GM04504 (cell line): ENCODE measurements at places on chromosomes 7 and 10.

GRCh38 chr10:9911488-9911887 lies 1106.2 kb upstream of the CELF2 start:
- DNase-seq, result no peak

DNA sequence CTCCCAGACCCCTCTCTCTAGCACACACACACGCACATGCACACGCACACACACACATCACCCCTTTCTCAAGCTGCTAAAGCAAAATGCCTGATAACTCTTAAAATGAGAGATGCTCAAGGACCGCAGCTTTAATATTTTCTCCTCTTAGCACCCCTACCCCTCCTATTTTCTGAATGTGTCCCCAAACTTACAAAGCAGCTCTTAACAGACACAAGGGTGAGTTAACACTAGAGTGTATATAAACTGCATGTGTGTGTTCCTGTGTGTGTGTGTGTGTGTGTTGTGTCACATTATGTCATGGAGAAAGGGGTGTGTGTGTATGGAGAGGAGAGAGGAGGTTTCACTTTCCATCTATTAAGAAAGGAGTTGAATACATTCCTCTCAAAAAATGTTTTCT lies 1.3 kb downstream of the PTN start:
- DNase-seq, result no peak

- DNase-seq, result no peak
Measured at GRCh38 chr10:80279146-80279545, 10.3 kb downstream of the MAT1A start.

DNA sequence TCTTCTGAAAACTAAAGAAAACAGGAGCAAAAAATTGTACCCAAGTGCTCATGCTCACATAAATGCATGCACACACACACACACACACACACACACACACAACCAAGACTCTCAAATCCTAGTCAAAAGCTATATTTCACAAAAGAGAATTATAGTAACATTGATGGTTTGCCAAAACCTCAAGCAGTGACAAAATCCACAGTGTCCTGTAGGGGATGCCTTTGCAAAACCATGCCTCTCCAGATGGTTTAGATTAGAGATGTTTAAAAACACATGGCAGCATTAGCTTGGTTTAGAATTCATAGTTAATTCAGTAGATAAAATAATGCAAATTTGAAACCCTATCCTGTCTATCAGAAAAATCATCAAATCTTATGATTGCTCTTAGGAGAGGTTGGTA lies 232.2 kb downstream of the DYNC1I1 start:
- peak; percentile 83 for DNase-seq

DNA sequence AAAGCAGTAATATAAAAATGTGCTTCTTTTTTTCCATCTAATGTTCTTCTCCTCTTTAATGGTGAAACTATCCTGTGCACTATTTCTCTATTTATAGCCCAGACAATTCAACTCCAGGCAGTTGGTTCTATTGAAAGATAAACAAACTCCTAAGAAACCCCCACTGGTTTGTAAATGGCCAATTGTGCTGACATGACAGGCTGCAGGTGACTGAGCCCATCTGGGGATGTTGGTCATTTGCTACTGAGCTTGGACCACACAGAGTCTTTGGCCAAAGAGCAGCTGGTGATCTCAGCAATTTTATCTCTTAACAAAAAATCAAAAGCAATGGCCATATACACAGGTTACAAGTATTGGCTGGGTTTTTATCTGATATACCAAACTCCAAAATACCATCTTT lies 631.8 kb upstream of the CELF2 start:
- DNase-seq, result no peak

GRCh38 chr7:138568655-138569054 lies 108.6 kb downstream of the TRIM24 start:
- no peak for DNase-seq

- no peak for DNase-seq
Measured at GRCh38 chr7:22146961-22147512, 201.3 kb upstream of the CDCA7L start.

GRCh38 chr10:5643346-5644067 lies 22.9 kb downstream of the ASB13 start:
- no peak for DNase-seq

GRCh38 chr10:7523656-7524055 lies 112.8 kb upstream of the SFMBT2 start:
- no peak for DNase-seq

- DNase-seq, result no peak
Measured at GRCh38 chr7:146116521-146117222, at the start of gene CNTNAP2. TSS of gene CNTNAP2 (plus strand) at chr7:146116801. CDS start at chr7:146116877, 76 bp downstream.

DNA sequence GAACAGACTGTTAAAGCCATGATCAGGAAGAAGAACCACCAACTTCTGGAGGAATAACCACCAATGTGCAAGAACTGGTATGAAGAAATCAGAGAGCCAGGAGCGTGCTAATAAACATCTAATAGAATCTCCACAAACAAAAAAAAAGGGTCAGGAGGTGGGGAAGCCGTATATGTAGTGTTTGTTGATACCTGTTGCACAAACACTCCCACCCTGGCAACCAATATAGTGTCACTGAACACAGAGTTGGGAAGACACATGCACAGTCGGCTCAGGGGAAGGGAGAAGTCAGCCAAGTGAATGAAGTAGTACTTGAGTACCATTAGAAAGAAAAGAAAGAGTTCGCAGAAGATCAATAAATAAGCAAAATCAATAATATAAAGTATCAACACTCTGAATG lies 400.1 kb downstream of the PARD3 start:
- no peak for DNase-seq

DNA sequence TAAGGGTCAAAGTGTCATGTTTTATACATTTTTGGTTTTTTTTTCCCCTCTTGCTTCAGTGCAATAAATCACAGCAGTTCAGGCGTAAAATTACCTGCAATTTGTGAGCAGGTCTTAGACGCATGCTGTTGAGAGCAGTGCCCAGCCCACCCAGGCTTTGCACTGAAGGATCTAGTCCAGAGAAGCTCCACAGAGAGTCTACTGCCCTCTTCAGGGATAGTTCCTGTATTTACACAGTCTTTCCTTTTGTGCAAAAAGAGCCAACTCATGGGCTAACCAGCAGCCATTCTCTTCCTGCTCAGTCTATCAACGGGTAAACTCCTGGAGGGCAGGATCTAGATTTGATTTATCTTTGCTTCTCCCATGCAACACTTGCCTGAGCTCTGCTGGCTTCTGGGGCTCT lies 82.2 kb upstream of the NAMPT start:
- DNase-seq, result no peak

- no peak for DNase-seq
Measured at GRCh38 chr7:42091461-42092291, 145.3 kb downstream of the GLI3 start.

- DNase-seq, result no peak
Measured at GRCh38 chr7:2037301-2037807, 195.4 kb downstream of the MAD1L1 start.

DNA sequence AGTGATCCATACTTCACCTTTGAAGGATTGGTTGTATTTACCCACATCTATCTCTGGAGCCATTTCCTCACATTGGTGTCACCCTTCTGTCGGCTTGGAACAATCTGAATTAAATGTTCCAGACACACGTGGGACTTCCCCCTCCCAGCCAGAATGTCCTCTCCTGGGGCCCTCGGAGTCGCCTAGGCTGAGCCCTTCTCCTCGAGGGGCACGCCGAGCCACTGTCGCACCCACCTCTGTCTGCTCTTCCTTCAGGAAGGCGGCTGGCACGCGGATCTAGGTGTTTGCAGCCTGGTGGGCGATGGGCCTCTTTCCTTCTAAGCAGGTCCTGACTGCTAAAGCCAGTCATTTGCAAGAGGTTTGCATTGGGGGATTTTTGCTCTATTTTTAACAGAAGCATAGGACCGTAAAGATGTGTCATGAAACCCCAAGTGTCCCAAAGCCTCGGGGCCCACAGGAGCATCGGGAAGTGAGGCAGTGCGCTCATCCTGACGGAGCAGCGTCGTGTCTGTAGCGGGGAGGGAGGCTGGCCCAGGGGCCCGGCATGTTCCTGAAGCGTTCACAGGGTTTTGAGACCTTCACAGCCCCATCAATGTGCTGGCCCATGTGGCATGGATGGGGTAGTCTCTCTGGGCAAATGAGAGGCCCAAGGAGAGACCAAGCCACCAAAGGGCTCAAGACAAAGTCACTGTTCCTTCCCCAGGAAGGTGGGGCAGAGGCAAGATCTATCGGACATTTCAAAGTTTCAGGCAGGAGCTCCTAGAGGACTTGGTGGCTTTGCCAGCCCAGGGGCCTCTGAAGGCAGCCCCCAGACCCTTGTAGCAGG lies 86.7 kb downstream of the RGS10 start:
- no peak for DNase-seq

GRCh38 chr10:15546606-15547005 lies 173.1 kb downstream of the ITGA8 start:
- DNase-seq, result no peak

DNA sequence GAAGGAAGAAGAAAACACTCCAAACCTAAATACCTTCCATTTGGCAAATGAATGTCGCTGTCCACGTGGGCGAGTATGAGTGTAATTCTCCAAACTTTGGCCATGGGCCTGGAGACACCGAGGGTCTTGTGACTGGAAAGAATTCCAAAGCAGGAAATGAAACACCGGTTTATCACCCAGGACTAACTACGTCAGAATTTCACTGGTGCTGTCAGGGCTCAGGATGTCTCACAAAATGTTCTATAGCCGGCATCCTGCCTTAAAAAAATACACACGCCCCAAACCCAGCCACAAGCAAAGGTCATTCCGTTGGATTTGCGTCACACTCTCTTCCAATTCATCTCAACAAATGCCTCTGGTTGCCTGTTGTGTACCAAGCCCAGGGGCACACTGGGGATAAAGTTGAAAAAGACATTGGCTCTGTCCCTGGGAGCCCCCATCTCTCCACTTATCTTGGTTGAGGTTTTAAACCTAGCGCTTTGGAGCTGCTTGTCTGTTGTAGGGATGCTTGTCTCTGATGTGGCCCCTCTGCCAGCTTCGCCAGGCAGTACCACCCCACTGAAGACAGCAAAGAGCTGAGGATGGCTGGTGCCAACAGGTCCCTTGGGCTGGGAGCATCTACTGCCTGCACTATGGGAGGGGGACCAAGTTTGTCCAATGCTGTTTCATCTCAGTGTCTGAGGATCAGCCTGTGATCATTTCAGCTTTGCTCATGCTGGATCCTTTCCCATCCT lies 31.2 kb downstream of the GSTO2 start:
- peak; percentile 85 for DNase-seq

GRCh38 chr10:27661514-27662286 lies 83.9 kb downstream of the MKX start:
- no peak for DNase-seq

DNA sequence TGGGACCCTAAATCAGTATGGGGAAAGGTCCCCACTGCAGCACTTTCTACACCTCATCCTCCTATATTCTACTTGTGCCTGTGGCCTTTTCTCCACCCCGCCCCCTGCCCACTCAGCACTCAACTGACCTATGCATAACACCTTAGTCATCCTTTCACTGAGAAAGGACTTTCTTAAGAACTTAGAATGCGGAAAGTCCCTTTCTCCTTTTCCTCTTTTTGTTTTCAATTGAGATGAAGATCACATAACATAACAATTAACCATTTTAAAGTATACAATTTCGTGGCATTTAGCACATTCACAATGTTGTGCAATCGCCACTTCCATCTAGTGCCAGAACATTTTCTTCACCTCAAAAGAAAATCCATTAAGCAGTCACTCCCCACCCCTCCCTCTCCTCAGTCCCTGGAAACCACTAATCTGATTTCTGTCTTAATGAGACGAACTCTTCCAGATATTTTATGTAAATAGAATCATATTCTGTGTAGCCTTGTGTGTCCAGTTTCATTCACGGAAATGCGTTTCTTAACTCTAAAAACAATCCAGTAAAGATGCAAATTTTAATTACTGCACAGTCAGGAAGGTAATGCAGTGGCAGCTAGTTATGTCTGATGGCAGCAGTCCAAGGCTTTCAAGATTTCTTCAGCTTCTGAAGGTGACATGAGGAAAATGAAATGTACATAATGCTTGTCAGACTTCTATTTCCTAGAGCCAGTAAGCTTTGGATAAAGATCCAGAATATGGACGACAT lies 41.7 kb downstream of the FAS start:
- peak; percentile 37 for DNase-seq

DNA sequence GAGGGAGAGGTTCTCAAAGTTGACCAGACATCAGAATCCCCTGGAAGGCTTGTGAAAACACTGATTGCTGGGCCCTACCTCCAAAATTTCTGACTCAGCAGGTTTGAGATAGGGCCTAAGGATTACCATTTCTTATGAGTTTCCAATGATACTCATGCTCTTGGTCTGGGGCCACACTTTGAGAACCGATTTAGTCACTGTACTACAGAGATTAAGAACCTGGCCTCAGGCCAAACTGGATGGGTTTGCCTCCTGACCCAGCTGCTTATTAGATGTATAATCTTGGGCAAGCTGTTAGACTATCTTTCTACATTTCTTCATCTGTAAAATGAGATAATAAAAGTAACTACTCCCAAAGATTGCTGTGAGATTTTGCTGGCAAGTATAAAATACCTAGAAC lies 77.1 kb upstream of the SCIN start:
- DNase-seq, result no peak

- DNase-seq, result no peak
Measured at GRCh38 chr7:65722361-65722792, 150.5 kb upstream of the VKORC1L1 start.

- no peak for DNase-seq
Measured at GRCh38 chr10:132891368-132891767, 51.0 kb downstream of the CFAP46 start.

GRCh38 chr10:129756912-129757901 lies 206.9 kb downstream of the EBF3 start:
- DNase-seq, result no peak

- DNase-seq, result no peak
Measured at GRCh38 chr7:1053816-1054370, 9.5 kb downstream of the GPR146 start.

- no peak for DNase-seq
Measured at GRCh38 chr10:46514899-46515298, 41.6 kb downstream of the GPRIN2 start.

DNA sequence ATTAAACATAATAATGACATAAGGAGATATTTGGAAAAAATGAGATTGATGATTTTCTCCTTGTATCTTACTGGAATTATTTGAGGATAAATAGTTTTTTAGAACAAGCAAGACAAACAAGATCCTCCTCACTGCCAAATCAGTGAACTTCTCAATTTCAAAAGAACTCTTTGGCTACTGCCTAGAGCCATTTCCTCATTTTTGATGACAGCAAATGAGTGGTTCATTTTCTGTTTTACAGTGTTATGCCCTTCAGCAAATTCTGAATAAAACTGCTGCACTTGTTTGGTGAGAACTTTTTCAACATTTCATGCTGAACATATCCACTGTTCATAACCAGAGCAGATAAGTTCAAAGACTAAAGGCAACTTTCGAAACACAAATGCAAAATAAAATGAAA lies 42.5 kb upstream of the AHR start:
- DNase-seq, result no peak

- no peak for DNase-seq
Measured at GRCh38 chr7:90552521-90552920, 43.6 kb upstream of the CDK14 start.
